ENCODE measurements at places on chromosomes 3 and 15.
A peak's percentile ranks its signal among the peaks of the same experiment; 100 is the strongest.

- DNase-seq: no peak
Observed at GRCh38 chr3:196472286-196472685, 31.3 kb downstream of the RNF168 start.

GRCh38 chr3:132343018-132343612, 25.9 kb downstream of the ACP3 start:
- peak; percentile 30 for DNase-seq

GRCh38 chr3:38722781-38723568, 73.5 kb upstream of the SCN5A start:
- DNase-seq: no peak

- DNase-seq: no peak
Observed at GRCh38 chr15:31382713-31383045, 56.0 kb downstream of the KLF13 start.

GRCh38 chr3:114582929-114583328, 289.1 kb downstream of the TIGIT start:
- DNase-seq: no peak

DNA sequence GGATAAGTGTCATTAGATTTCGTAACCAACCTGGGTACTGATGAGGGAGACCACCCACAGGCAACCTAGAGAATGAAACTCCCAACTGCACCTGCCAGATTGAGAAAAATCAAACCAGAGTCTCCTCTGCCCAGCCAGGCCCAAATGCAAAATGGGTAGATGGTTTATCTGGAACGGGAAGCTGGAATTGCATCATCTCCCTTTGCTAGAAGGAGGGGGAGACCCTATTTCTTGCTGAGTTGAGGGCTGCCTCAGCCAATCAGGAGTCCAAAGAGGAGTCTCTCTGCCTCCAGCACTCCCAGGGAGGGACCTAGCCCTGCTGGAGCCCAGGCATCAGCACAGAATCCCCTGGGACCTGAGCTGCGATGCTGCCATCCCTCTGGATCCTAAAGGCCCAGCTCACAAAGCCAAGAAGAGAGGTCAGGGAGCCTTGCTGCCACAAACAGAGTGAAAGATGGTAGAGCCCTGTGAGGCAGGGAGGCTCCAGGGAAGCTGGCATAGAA, 8.1 kb downstream of the RMDN3 start:
- DNase-seq: no peak

DNA sequence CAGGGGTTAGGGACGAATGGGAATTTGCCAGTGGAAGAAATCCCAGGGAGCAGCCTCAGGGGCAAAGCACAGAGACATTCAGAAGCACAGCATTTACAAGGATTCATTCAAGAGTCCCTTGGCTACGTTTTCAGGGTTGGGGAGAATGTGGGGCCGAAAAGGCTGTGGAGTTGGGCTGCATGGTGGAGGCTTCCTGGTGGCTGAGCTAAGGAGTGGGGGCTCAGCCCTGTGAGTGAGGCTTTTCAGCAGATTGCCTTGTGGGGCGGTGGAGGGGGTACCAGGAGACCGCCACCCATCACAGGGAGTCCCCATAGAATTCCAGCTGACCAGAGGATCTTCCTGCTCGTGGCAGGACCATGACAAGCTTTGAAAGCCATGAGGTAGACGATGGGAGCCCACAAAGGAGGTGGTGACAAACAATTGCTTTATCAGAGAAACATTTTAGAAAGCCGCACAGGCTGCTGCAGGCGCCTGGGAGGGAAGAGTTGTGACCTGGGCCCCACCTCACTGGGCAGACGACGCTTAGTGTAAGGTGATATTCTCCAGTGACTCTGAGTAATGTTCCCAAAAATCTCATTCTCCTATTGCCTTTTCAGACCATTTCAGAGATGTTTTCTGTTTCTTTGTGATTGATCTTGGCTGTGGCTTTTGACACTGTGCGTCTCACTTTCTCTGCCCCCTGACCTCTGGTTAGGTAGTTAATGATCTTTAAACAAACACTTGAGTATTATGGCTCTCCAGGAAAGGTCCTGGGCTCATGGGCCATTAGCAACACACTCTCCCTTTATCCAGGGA, 128.0 kb downstream of the DNAJB8 start:
- DNase-seq: no peak

- DNase-seq: no peak
Observed at GRCh38 chr3:171159024-171159821, 132.7 kb upstream of the SLC2A2 start.

DNA sequence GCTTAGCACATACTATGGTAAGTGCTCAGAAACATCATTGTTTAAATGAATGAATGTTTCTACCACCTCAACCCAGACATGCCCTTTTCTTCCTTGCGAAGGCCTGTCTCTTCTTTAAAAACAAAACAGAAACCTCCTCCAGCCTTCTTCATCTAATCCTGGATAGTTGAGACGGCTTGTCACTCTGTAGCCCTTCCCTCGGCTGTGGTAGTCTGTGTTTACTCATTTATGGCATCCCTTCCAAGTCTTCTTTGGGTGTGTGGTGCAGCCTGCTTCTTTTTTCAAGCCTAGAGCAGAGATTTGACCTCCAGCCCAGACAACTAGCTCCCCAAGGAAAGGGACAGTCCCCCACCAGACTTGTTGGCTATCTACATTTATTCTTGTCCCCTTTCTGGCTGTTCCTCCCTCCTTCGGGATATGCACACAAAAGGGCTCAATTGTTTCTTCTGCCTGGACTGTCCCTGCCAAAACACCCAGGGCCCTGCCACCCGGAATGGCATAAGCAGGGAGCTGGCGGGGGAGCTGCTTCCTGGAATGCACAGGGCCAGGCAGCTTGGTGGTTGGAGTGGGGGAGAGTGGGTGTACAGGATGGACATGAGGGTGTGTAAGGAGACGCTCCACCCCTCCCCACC, 67.8 kb downstream of the ITGA11 start:
- DNase-seq: no peak

GRCh38 chr3:132134611-132135010, 99.8 kb upstream of the CPNE4 start:
- DNase-seq: peak; percentile 58

- no peak for DNase-seq
Observed at GRCh38 chr15:42100021-42100800, 5.8 kb upstream of the PLA2G4D start.

GRCh38 chr15:82537351-82537908, 2.8 kb downstream of the RPS17 start:
- no peak for DNase-seq

DNA sequence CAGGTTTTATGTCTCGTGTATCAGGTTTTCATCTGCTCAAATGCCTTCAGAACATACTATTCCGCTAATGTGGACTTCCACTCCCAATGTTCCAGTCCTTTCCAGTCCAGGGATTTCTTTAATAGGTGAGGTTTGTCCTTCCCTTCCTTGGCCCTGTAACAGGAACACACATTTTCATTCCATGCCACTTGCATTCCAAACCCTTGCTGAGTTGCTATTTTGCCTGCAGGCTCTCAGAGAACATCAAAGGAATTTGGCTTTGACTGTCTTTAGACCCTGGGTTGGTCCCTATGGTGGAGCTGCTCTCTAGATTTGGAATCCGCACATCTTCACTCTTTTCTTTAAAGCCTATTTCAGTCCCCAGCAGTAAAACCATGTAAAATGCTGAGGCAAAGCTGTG, 12.3 kb upstream of the ALCAM start:
- DNase-seq: no peak

Measured in RWPE1 (cell line).